Heart right ventricle (tissue), 16 donors: ENCODE measurements at places on chromosomes 4 and X. TPM values are rescaled to one million over a fixed set of nuclear protein-coding genes. Genes with fewer than 3 reads are reported as not detected.

DNA sequence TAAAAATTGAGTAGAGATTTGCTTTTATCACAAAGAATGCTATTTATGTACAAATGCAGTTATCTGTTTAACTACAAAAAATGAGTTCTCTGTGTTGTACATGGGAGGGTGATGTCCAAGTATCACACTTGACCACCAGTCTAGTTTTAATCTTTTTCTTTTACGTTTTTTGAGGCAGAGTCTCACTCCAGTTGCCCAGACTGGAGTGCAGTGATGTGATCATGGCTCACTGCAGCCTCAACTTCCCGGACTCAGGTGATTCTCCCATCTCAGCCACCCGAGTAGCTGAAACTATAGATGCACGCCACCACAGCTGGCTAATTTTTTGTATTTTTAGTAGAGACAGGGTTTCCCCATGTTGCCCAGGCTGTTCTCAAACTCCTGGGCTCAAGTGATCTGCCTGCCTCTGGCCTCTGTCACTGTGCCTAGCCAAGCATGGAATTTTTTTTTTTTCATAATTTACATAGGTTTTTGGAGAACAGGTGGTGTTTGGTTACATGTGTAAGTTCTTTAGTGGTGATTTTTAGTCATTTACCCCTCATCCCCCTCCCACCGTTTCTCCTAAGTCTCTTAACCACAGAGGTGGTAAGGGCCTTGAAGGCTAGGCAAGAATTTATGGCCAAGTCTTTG lies 47.9 kb upstream of the RPA4 start:
- DNase-seq = no peak

DNA sequence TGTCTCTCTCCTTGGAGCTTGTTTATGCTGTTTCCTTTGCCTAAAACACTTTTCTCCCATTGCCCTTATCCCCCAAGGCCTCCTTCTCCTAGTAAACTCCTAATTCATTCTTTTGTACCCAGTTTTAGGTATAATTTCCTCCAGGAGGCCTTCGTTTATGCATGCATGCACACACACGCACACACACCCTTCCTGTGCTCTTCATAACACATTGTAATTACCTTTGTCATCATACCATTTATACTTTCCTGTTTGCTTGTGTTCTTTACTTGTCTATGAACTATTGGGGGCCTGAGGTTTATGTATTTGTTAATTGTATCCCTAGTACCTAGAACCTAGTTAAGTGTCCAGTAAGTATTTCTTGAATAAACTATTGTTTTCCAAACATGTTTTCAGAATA lies 45.5 kb downstream of the XIAP start:
- DNase-seq = no peak

DNA sequence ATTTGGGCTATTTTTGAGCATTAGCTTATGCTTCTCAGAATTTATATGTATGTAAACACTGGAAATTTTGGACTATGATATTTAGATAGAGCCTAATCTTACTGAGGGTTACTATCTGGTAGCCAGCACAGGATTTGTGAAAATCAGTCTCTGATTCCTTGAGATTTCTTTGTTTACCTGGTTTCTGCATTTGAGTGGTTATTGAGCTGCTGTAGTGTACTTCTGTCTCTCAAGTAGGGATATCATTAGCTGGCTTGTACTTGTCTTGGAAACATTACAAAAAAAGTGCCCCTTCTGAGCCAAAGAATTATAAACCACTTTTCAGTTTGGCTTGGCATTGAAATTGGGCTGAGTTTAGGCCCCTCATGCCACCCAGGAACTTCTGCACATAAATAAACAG lies 49.7 kb downstream of the TLL1 start:
- DNase-seq = no peak

DNA sequence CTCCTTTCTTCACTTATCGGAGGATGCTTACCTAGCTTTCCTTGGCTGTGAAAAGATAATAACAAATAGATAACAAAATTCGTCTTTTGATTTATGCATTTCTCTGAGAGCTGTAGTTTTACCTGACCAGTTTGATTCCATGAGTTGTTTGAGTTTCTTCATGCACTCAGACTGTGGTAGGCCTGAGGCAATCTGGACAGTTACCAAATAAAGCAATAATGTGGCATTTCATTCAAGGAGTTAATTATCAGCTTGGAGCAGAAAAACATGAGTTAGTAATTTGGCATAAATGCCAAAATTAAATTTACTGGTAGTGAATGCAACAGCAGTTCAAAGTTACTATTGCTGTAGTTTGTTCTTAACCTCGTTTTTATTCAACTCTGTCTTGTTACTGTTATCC lies 53.5 kb downstream of the FABP2 start:
- DNase-seq = no peak

GRCh38 chr4:13493793-13494192 lies 9.7 kb upstream of the RAB28 start:
- DNase-seq = no peak

Gene TRIM61
- 2.6 TPM for total RNA-seq

- no peak for DNase-seq
Measured at GRCh38 chrX:43590150-43590549, 65.9 kb upstream of the MAOA start.

GRCh38 chr4:16859031-16859430 lies 39.4 kb downstream of the LDB2 start:
- no peak for DNase-seq

Gene FDCSP
- total RNA-seq = not detected

DNA sequence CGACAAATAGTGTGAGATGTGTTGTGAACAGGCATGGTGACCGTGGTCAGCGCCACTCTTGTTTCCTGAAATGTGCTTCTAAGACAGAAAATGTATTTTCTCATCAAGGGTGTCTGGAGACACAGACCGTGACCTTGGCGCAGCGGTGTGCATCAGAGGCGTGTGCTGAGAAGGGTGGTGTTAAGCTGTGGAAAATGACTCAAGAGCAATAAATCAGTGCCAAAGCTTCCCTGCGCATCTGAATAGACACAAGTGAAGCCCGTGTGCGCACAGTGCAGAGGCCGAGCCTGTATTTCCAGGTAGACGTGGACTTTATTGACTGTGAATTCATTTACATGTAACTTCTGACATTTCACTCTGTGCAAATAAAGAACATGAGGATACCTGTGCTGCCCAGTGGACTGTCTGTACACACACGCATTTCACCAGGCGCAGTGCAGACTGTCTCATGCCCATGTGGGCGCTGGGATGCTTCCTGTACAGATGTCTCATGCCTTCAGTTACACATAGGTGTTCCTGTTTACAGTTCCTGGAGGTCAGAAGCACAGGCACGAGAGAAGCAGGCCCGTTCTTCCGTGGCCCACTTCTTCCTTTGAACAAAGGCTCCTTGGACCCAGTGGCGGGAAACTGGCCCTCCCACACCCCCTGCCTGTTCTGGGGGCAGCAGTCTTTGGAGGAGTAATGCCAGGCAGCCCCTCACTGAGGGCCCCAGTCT lies 31.9 kb downstream of the NSG1 start:
- no peak for DNase-seq

- DNase-seq = no peak
Measured at GRCh38 chr4:106287353-106287969, 28.5 kb downstream of the TBCK start.

- DNase-seq = no peak
Measured at GRCh38 chr4:186743261-186743660, 19.6 kb upstream of the FAT1 start.

DNA sequence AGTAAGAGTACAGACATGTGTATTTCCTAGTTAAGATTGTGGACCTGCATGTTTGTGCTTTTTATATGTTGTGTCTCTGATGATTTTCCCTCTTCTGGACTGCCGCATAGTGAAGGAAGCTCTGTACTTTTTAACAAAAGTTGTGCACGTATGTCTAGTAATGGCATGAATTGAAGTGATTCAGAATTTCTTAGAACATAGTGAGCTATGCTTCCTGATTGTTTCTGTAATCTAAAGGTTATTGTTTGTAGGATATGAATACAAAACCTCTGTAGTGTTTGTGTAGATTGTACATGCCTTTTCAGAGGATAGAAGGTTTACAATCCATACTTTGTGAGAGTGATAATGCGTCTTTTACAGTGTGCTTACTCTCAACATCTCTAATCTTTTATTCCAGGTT lies 37.0 kb upstream of the NUDT6 start:
- DNase-seq = no peak

GRCh38 chr4:40165916-40166315 lies 30.9 kb upstream of the RHOH start:
- no peak for DNase-seq

Gene SMIM31
- not detected for total RNA-seq

DNA sequence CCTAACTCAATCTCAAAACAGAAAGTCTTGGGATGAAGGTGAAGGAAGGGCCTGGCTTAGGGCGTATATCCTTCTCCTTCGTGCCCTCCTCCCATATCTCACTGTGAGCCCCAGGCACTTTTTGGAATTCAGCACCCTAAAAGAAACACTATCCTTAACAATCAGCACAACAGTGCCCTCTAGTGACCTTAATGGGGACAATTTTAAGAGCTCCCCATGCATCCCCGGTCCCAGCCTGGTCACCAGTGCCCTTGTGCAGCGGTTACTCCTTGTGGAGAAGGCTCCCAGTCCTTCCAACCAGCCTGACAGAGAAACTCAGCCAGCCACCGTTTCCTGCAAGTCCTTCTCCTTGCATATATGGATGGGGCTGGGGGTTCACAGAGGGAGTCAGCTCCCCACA lies 4.2 kb downstream of the PAK3 start:
- DNase-seq = no peak

DNA sequence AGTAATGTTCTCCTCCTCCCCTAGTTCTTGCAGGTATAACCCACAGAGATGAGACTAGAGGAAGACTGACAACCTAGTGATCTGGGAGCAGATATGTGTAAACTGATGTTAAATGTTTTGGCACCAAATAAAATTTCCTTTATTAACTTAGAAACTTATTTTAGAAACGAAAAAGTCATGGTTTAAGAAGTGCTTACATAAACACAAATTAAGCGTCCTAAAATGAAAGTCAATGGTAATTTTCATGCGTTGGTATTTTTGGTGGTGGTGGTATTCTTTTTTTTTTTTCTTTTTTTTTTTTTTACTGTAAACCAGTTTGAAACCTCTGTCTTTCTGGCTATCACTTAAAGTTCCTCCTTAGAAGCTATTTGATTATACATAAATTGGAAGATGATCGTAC lies 1438.1 kb upstream of the TENM3 start:
- DNase-seq = no peak

Gene PRDM8
- total RNA-seq = 1.3 TPM

GRCh38 chr4:83552924-83553323 lies 17.0 kb downstream of the GPAT3 start:
- no peak for DNase-seq

DNA sequence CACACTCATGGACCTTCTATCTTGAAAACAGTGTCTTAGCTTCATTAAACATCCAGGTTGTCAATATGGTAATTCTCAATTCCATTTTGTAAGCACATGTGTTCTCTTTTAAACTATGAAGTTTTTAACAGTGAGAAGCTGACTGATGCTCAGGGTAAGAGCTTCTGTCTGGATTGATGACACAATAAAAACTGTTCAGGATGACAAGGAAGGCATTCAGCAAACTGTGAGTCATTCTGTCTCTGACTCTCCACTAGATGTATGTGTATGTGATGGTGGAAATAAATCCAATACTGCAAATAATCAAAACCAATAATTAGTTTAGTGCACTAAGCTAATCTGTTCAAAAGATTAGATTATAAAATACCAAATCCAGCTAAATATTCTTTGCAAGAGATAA lies 115.3 kb upstream of the ARX start:
- no peak for DNase-seq

DNA sequence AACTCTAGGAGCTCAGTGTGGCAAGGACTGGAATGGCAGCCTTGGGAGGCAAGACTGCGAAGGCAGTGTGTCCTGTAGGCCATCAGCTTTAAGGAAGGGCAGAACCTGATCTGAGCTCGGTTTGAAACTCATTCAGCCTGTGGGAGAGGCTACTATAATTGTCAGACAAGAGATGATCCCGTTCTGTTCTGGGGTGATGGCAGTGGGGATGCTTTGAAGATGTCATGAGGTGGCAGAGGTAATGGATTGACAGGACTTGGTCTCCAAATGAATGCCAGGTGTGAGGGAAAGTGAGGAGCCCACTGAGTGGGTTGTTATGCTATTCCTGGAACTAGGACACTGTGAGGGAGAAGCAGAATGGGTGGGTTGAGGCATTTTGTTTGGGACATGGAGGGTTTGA lies 144.9 kb downstream of the PJA1 start:
- DNase-seq = no peak

GRCh38 chr4:37322122-37322521 lies 77.6 kb downstream of the NWD2 start:
- no peak for DNase-seq

Gene GATA1
- total RNA-seq = not detected

DNA sequence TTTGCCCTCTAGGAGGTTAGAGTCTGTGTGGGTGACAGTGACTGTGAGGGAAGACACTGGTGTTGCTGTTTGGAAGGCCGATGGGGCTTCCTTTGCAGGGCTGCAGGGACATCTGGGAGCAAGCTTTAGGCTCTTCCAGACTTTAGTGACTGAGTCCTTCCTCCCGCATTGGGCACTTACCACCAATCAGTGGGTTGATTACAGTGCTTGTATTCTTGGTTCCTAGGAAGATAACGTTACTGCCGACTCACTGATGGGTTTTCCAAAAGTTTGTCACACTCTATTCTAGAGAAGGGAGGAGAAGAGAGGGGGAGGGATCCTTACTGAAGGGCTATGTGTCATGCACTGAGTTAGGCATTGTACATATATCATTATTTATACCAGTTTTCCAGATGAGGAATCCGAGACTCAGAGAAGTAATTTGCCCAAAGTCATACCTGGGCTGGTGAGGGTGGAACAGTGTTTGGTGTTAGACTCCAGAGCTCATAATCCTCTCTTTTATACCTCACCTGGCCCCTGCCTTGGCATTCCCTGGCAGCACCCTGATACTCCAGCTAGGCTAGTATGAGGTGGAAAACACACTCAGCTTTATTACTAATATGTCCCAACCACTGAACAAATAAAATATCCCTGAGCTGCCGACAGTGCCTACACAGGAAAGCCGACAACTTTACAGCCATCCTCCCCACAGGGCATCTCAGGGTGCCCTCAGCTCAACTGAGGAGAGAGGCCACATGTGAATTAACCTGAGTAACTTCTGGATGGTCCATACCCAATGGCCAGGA lies 3.8 kb downstream of the CHST7 start:
- no peak for DNase-seq

Gene SPANXA2
- not detected for total RNA-seq

- no peak for DNase-seq
Measured at GRCh38 chr4:17688011-17688441, 73.6 kb downstream of the MED28 start.

DNA sequence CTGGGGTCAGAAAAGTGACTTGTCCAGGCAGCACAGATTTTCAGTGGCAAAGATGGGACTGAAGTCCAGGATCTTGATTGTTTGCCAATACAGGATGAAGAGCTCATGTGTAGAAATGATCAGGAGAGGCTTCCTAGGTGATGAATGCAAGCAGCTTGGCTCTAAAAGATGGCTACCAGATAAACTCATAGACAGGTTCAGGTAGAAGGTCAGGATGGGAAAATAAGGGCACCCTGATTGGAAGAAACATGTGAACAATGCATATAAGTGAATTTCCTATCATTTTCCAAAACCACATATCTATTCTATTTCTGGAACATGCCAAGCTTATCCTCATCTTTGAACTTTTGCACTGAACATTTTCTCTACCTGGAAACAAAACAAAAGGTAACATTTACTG lies 87.7 kb downstream of the FAM13A start:
- no peak for DNase-seq
